GM12892 (cell line): ENCODE measurements at places on chromosomes 12 and 14.

DNA sequence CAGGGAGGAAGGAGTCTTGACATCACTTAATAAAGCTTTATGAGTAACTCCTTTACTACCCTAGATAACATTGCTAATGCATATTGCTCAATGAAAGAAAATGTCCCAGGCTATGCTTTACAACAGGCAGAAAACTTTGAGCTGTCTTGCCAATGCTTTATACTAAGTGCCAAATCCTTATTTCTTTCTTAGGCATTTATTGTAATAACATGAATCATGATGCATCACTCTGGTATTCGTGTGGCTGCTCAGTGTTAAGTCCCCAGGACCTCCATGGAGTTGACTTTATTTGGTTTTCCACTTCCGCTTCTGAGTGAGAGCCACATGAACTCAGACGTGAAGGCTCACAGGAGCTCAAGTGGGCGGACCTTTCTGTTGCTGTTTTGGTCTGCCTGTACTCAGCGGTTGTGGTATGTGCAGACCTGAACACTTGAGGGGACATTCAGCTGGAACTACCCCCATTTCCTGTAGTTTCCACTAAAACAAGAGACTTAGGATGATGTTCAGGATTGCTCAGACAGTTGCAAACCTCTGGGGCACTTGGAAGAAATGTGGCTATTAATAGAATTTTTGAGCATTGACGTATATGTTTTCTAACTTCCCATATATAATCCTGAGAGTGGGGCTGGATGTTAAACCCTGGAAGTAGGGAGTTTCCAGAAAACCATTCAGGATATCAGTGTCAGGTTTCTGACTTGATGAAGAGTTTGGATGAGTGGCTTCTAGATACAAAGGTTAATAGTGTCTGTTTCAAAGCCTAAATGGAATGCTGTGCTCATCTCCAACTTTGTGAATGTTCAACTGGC, 258.6 kb downstream of the MSRB3 start:
- no peak for DNase-seq

DNA sequence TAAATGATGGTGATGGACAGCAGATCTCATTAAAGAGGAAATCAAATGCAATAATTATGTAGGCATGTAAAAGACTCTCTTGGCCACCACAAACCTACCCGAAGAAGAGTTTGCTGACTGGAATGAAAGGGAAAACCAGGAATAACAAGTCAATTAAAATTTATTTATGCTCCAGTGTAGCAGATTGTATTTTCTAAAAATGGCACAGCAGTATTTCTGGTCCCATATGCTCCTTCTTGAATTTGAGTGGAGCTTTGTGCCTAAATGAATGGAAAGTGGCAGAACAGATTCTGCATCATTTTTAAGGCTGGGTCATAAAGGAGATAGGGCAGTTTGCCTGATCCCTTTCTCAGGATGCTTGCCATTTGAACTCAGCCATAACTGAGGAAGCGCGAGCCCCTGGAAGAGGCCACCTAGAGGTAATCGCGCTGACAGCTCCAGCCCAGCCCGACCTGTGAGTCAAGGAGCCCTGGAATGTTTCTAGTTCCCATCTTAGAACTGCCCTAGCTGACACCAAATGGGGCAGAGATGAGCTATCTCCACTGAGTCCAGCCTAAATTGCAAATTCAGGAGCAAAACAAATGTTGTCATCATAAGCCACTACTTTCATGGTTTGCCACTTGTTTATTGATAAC, 229.2 kb upstream of the TMTC1 start:
- no peak for DNase-seq

DNA sequence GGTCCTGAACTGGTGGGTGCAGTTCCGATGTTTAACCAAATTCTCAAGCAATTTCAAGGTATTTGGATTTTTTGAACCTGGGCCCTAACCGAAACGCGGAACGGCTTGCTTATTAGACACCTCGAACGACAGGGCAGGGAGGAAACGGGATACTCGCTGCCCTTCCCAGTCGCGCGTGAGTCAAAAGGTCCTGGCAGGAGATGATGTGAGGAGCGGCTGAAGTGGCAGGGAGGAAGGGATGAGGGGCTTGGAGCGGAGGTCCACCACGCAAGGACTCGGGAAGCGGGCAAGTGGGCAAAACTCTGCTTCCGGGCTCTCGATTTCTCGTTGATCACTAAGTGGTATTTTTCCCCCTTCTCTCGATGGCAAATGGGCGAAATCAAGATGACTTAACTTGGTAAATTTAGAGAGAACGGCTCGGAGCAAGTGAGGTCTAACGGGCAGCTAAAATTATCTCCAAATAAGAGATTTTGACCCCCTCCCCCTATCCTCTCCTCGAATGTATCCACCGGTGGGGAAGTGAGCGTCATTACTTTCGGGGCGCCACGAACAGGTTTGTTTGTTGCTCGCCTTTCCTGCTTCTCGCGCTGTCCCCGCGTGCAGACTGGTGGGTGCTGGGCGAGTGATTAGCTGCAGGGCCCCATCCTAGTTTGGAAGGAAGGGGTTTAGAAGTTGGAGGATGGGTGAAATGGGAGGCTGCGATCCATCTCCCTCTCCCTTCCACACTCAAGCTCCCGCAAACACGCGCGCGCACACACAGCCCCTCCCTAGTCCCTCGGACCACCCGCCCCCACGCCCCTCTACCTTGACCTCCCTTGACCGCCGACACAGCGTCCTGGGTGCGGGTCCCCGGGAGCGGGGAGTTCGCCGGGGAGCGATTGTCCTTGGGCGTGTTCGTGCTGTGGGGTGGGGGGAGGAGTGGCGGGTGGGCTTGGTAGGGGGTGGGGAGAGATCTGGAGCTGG, 986 bp upstream of the NTF3 start:
- DNase-seq: no peak

- no peak for DNase-seq
These were observed at the start of gene MEG3 for GRCh38 chr14:100825713-100826331. TSS of gene MEG3 (plus strand) at chr14:100826118.

DNA sequence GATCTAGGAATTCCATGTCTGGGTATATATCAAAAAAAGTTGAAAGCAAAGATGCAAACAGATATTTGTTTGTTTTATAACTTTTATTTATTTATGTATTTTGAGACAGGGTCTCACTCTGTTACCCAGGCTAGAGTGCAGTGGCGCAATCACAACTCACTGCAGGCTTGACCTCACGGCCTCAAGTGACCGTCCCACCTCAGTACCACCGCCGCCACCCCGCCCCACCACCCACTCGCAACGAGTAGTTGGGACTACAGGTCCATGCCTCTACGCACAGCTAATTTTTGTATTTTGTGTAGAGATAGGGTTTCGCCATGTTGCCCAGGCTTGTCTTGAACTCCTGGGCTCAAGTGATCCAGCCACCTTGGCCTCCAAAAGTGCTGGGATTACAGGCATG, 66.5 kb upstream of the KTN1 start:
- DNase-seq: no peak

DNA sequence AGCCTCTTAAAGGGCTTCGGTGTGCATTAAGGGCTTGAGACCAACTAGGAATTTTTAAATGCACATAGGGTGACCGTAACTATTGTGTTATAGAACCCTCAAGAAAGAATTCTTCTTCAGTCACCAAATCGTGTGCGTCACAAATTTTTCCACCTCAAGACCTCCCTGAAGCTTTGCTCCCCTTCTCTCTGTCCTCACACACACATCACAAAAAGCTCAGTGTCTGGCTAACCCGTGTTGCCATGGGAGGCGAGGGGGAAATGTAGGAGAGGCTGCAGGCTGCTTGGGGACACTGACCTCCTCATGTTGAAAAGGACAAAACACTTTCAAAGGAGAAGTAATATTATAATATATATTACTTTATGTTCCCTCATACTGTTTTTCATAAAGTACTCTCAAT, 10.6 kb downstream of the SSPN start:
- no peak for DNase-seq

DNA sequence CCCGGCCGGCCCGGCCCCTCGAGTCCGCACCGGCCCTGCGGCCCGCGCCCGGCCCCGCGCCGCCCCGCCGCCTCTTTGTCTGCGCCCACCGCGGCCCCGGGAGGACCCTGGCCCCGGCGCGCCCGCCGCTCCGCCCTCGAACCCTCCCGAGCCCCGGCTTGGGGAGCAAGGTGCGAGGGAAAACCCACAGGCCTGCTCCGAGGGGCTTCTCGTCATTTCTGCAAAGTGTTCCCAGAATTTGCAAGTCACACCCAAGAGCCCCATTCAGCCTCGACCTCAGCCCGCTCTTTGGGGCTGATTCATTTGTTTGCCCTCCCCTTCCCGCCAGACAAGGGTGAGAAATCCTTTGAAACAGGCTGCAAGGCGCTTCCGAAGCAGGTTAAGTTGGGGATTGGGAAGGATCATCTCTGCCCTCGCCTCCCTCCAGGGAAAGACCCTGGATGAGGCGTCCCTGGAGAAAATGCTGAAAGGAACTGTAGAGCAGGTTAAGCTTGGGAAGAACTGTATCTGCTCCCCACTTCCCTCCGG, 325 bp upstream of the CLIP1 start:
- no peak for DNase-seq

- no peak for DNase-seq
These were observed 274.2 kb downstream of the ETNK1 start for GRCh38 chr12:22899184-22899583.

DNA sequence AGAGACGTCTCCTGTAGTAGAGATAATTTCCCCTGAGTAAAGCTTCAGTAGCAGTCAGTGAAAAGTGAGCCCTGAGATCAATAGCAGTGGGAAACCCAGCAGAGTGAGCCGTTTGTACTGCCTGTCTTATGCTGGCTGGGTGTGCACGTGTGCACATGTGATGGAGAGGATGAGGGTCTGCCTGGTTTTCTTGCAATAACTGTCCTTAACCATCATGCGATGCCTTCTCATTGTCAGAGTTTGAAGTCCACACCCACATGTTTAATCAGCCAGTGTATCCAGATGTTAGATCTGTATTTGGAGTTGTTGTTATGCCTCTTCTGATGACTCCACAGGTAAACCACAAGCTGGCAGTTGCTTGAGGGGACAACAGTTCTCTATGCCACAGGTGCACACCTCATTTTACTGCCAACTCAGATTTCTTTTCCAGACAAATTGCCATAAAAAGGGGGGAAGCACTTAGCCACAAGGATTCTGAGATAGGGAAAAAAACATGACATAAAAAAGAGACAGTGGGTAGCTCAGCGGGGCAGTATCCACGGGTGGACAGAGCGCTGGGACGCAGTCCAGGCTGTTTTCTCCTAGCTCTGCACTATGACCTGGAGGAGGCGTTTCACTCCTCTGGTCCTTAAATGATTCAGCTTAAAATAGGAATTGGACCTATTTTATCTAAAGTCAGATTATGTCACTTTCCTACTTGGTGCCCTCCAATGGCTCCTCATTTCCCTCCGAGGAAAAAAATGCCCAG, 192.3 kb downstream of the ANO6 start:
- no peak for DNase-seq

- DNase-seq: no peak
These were observed 115.1 kb downstream of the TSHR start for GRCh38 chr14:81070511-81070910.

DNA sequence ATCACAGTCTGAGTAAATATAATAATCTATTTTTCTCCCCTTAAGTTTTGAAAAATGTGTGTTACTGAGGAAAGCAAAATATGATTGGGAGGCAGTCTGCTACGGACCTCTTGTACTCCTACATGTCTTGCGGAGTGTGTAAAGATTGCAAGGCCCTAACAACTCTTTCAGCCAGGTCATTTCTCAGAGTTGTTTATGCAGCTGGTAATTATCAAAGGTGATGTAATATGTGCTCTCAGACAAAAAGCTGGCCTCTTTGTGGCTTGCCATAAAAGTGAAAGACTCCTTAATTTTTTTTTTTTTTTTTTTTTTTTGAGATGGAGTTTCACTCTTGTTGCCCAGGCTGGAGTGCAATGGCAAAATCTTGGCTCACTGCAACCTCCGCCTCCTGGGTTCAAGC, 40.5 kb upstream of the MON2 start:
- DNase-seq: no peak

DNA sequence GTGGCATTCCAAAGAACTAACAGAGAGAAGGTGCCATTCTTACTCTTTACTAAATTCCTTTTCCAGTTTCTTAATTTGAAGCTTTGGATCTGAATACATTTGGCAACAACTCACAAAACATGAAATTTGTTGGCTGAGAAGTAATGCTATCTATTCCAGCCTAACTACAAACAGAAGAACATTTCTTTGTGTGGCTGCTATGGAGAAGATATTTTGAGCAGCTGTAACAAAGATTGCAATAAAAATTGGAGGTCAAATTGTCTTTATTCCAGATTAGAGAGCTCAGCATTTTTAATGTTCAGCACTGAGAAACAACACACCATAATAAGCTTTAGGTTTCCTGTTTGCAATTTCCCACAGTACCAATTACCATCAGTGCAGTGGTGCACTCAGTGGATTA, 835.8 kb upstream of the FLRT2 start:
- no peak for DNase-seq

- no peak for DNase-seq
These were observed 27.4 kb upstream of the RXYLT1 start for GRCh38 chr12:63752283-63752682.

GRCh38 chr14:19920021-19920657, at the start of gene OR4K5:
TSS of gene OR4K5 (plus strand) at chr14:19920607. CDS start at chr14:19920607, 0 bp downstream.
- no peak for DNase-seq
